Lung (tissue), 17 donors: ENCODE measurements at places on chromosomes 16 and 17. TPM values are rescaled to one million over a fixed set of nuclear protein-coding genes. Genes with fewer than 3 reads are reported as not detected.

KCNAB3 gene
- polyA plus RNA-seq = 3.9 TPM

CACNG5 gene
- not detected for polyA plus RNA-seq

CNTNAP4 gene
- polyA plus RNA-seq = not detected

PNMT gene
- polyA plus RNA-seq = 2.9 TPM
